ENCODE measurements at places on chromosomes 7 and 10.
A peak's percentile ranks its signal among the peaks of the same experiment; 100 is the strongest.

GRCh38 chr10:27446091-27446918 is 57.8 kb upstream of the RAB18 start:
- DNase-seq = no peak

- no peak for DNase-seq
These were observed 19.1 kb downstream of the ZNF365 start for GRCh38 chr10:62393237-62393636.

DNA sequence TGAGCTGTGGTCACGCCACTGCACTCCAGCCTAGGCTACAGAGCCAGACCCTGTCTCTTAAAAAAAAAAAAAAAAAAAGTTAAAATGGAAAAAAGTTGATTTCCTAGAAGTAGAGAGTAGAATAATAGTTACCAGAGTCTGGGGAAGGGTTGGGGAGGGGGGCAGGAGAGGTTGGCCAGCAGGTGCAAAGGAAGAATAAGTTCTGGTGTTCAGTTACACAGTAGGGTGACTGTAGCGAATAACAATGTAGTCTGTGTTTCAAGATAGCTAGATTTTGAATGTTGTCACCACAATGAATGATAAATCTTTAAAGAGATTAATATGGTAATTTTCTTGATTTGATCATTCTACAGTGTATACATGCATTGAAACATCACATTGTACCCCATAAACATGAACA is 142.9 kb downstream of the NRF1 start:
- DNase-seq = no peak

DNA sequence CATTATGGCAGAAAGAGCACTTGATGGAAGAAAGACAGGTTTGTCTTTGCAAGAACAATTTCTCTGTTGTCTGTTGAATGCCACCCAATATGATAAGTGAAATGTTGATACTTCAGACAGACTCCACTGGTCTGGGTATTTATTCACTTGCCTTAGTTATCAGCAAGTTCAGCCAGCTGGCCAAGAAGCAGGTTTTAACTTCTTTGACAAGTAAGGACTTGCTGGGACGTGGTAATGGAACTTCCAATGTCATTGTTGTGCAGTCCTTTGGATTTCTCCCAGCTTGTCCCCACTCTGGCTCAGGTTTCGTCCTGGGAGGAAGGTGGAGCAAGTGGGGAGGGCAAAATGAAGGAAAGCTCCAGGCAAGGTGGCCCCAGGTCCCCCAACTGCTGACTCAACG is 497.4 kb downstream of the RPS24 start:
- DNase-seq = no peak

DNA sequence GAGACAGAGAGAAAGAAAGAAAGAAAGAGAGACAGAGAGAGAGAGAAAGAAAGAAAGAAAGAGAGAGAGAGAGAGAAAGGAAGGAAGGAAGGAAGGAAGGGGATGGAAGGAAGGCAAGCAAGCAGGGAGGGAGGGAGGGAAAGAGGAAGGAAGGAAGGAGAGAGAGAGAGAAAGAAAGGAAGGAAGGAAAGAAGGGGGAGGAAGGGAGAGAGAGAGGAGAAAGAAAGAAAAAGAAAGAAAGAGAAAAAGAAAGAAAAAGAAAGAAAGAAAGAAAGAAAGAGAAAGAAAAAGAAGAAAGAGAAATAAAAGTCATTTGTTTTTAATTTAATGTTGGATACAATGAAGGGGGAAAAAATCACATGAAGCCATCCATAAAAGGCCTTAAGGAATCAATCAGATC is 4.6 kb upstream of the RASSF4 start:
- no peak for DNase-seq

GRCh38 chr7:22853674-22854157 is 31.1 kb upstream of the TOMM7 start:
- DNase-seq = peak; percentile 33

- DNase-seq = no peak
These were observed 128.1 kb upstream of the VIPR2 start for GRCh38 chr7:159272739-159273138.

DNA sequence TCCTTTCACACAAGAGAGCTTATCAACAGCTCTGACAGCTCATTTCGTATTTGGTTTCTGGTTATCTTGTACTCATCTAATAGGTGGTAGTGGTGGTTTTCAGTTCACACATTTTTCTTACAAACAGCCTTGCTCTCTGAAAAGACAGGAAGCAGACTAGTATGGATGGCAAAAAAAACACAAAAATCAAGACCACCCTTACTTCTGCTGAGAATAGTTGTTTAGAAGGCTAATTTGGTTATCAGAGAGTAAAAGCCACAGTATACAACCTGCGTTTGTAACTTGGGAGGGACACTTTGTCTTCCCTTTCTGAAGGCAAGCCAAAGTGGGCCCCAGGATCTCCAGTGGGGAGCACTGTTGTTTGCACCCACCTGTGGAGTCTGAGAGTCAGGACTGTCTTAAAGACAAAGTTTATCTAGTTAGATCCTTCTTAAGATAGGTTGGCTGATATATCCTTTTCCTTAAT is 68.0 kb downstream of the PIP4K2A start:
- no peak for DNase-seq

DNA sequence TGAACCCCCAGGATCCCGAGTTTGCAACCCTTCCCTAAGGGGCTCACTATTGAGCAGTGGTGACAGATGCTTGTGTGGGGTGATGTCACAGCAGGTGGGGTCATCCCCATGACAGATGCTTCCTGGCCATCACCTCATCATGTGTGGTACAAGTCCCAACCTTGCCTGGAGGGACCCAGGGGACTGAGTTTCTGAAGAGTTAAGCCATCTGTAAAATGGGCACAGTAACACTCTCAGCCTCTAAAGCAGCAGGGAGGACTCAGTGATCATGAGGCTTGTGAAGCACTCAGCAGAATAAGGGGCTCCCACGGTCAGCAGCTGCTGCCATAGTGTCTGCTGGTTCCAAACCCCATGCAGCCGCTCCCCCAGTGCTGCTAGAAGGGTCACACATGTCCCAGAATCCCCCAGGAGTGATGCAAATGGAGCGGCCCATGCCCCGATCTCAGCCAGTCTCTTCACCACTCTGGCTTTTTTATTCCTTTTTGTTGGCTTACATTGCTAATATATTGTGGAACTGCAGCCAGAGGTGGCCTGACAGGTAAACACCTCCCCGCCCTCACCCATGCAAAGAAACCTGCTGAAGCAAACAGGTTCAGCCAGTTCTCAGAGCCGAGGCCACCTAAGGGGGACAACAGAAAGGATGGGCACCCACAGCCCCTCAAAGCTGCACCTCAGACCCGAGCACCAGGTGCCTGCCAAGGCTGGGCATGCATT is 102.1 kb upstream of the PDGFA start:
- no peak for DNase-seq

- DNase-seq = no peak
These were observed 263.3 kb downstream of the SNX10 start for GRCh38 chr7:26554952-26555351.

- DNase-seq = no peak
These were observed 181.5 kb upstream of the PLXNA4 start for GRCh38 chr7:132757783-132758182.

- DNase-seq = no peak
These were observed 37.6 kb downstream of the GET4 start for GRCh38 chr7:913736-914520.

GRCh38 chr10:69239136-69239535 is 19.0 kb downstream of the HKDC1 start:
- no peak for DNase-seq

DNA sequence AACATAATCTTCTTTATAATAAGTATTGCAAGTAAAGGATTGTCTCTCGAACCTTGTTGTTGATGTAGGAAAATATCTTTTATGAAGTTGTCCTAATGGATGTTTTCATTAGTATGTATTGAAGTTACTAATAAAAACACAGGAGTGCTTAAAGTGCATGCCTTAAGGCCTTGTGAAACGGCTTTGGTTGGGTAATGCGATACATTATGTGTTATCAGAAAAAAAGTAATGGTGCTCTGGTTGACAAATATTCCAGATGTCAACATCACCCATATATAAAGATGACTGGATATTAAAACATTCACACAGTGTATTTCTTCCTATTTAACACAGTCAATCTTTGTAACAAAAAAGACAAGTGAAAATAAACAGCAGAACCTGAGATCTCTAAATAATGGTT is 310.7 kb downstream of the PRKG1 start:
- DNase-seq = no peak

- DNase-seq = no peak
These were observed 121.6 kb downstream of the SPAG6 start for GRCh38 chr10:22466763-22467334.

DNA sequence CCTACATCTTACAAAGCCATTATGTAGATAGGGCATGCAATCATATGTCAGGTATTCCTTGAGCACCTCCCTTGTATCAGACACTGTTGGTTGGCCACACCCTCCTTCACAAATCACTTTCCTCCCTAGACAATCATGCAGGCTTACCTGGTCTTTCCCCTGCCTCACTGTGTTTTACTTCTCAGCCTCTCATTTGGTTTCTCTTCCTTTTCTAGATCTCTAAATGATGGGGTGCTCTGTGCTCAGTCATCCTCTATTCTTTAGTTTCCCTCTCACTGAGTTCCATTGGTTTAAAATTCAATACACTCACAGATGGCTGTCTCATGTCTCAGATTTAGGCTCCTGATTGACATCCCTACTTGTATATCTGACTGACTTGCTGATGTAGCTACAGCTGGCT is 31.4 kb downstream of the ANK3 start:
- DNase-seq = no peak

- no peak for DNase-seq
These were observed 515.3 kb downstream of the GRID1 start for GRCh38 chr10:85851325-85851724.

DNA sequence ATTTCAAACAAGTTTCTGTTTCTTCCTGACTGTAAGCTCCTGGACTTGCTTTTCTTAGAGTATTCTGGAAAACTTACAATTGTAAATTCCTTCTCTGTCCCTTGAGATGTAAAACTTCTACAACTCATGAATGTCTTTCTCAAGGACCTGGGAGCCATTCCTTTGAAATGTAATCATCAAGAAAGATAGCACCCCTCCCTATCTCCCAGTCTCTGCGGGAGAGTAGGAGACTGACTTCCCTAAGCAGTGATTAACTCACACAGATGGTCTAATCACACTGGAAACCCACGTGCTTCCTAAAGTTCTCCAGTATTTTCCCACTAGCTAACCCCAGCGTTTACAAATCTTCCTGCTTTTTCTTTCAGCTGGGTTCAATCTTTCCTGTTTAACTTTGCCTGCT is 549.4 kb downstream of the SORCS1 start:
- no peak for DNase-seq

GRCh38 chr7:47027695-47028240 is 554.1 kb downstream of the TNS3 start:
- no peak for DNase-seq

DNA sequence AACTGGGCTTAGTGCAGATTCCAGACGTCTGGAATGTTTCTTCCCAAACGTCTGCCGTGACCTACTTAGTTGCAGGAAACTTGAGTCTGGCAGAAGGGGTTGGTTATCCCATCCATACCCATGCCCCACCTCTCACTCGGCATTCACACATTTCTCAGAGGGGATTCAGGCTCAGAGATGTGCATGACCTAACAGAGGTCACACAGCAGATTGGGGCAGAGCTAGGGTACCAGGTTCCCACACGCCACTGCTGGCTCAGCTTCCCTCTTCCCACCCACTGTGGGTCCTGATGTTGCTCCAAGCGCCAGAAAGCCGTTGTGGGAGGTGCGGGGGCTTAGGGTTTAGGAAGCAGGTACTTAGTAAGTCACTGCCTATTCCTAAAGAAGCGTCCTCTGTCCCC is 3.0 kb downstream of the UCMA start:
- no peak for DNase-seq

GRCh38 chr7:143284591-143285469 is at the start of gene TMEM139:
Gene TMEM139, plus strand, starts transcription at chr7:143284958. Its CDS starts 1,000 bp downstream, at chr7:143285958.
- no peak for DNase-seq

- no peak for DNase-seq
These were observed 51.9 kb downstream of the CCNY start for GRCh38 chr10:35388197-35388596.

- DNase-seq = no peak
These were observed 164.3 kb downstream of the BTAF1 start for GRCh38 chr10:92087750-92088395.

DNA sequence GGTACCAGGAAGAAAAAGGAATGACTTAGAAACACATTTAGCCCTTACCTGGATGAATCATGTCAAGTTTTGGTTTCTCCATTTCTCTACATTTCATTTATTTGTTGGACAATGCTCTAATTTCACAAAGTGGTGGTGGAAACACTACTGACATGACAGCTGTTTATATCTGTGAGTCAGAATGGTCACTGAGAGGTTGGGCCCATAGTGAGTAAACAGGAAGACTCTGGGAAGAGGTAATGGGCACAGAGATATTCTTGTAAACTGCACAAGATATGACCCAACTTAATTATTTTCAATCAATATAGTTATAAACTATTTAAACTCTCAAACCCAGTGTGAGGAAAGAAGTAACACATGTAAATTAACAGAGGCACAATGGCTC is 176.3 kb upstream of the MEOX2 start:
- DNase-seq = no peak

DNA sequence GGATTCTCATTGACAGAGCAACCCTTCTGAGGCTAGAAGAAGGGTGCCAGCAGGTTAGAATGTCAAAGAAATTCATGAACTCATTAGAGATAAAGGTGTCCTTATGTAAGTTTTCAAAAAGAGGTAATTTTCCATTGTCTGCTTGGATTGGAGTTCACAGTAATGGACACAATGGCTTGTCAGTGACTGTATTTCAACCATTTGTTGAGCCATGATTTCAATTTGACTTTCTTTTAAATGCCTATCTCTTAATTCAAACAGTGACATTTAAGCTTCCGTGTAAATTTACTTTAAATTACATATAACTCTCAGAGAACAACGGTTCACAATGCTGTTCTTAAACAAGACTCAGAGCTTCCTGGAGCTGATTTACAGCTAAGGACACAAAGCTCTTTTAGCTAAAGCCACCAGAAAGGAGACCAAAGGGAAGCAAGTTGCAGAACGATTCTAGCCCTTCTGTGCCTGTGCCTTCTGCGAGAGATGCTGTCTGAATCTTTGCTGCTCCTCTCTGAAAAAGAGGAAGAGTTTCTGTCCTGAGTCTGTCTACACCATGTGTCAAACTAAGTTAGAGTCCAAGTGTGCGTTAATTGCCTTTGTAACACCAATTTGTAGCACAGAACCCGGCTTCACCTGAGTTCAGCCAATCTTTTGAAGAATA is 42.2 kb upstream of the PFKP start:
- no peak for DNase-seq

DNA sequence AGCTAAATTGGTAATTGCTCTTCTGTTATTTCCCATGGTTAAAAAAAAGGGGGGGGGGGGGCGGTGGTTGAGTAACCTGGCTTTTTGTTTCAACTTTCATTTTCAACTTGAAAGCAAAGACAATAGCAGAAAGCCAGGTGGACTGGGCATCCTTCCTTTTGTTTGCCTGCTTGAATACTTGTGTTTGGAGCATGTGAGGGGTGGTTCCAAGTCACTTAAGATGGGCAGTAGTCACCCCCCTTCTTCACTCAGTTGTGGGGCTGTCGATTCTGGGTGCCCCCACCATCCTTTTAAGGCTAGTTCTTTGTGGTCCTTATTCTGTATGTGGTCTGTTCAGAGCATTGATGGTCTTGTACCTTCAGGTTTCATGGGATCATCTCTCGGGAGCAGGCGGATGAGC is 165.6 kb upstream of the PRR15 start:
- no peak for DNase-seq

Data from stimulated activated CD8-positive, alpha-beta memory T cell treated with anti-CD3 and anti-CD28 coated beads, Interleukin-2, amount 100 ng/mL, for 1 hour (primary cell).